Stimulated activated effector memory CD8-positive, alpha-beta T cell treated with anti-CD3 and anti-CD28 coated beads, Interleukin-12 subunit alpha, Interleukin-12 subunit beta, amount 100 ng/mL, for 72 hours (primary cell): ENCODE measurements at places on chromosomes 11 and 22.
A peak's percentile ranks its signal among the peaks of the same experiment; 100 is the strongest.

DNA sequence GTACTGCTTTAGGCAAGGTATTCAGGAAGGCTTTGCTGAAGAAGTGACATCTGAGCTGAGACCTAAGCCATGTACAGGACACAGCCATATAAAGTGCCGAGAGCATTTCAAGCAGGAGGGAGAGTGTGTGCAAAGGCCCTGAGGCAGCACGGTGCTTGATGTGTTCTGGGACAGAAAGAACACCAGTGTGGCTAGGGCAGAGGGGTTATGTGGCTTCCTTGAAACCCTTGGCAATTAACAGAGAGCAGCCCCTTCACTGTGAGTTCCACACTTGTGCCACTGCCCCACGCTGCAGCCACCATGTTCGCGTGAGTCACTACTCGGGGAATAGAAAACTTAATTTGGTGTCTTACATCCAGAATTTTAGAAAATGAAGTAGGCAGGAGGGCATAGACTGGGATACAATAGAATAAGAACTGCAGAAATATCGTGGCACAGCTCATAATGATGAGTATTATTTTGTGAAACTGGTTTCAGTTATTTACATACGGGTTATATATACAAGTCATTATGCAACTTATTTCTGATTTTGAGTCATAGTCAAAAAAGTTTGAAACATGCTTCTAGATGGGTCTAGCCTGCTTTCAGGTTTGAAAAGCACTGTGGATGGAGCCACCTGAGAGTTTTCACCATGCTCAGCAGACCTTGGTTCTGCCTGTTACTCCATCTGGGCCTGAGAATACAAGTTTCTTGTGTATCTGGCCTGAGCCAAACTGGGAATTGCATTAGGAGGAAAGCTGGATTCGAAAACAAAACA lies 11.8 kb downstream of the IL10RA start:
- DNase-seq = peak; percentile 83

GRCh38 chr11:64206457-64207255 lies at the start of gene FERMT3:
Gene FERMT3, plus strand, starts transcription at chr11:64206721. Its CDS starts 644 bp downstream, at chr11:64207365.
- peak; percentile 83 for DNase-seq

DNA sequence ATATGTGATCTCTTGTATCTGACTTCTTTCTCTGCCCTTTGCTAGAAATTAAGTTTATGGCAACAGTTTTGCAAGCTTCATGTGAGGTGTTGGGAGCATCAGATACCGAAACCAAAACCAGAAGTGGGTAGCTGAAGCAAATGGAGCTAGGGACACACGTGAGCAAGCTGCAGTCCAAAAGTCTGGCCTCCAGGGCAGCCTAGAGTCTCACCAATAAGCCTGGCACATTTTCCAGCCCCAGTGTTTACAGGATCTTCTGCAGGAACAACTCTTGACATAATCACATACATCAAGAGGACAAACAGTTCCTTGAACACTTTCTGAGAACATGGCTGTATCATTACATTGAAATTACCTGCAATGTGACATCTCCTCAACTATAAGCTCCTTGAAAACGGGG lies 114.1 kb downstream of the LARGE1 start:
- no peak for DNase-seq

DNA sequence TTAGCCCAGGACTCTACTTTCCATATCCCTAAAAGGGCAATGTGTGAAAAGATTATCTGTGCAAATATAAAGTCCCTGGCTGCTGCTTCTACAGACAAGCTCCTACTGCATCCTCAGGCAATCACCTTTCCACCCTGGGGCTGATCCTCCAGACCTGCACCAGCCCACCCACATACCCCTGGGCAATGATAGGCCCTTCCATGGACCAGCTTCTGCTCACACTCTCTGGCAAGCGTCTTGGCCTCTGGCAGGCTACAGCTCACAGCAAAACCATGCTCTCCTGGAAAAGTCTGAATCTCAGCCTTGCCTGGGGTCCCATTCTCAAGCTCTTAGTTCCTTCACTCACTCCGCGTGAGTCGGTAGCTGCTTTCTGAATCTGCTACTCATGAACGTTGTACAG lies 69.5 kb downstream of the IGLL5 start:
- no peak for DNase-seq

DNA sequence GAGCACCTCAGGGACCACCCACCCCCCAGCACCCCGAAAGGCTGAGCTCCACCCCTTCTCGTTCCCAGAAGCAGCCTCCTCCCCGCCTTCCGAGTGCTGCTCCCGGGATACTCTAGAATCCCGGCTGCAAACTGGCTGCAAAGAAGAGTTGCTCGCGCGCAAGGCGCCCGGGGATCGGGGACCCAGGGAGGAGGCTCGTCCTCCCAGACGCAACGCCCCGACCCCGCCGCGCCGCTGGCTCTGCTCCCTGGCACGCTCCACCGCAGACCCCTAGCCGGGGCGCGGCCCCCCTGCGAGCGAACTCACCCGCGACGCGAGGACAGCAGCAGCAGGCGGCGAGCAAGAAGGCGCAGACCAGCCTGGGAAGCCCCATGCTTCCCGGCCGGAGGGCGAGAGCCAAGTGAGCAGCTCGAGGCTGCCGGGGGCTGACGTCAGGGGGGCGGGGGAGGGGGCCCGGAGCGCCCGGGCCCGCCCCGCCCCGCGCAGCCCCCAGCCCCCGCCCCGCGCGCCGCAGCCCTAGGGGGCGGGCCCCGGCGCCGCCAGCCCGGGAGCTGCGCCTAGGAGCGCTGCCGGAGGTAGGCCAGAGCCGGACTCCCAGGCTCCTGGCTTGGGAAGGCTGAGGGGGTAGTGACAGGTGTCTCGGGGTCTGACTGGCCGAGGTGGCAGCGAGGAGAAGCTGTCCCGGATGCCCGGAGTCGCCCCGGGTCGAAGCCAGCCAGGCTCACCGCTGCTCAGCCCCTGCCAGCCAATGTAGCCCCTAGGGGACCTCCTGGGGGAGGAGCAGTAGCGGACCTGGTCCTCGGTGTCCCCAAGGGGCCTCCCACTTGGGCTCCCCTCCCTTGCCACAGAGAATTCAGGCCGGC lies at the start of gene MCAM:
TSS of gene MCAM (minus strand) at position 402 of the 863 bp plus-strand sequence. CDS start at position 373, 29 bp downstream.
- no peak for DNase-seq

GRCh38 chr11:6204706-6205105 lies 651 bp upstream of the C11orf42 start:
- no peak for DNase-seq

- no peak for DNase-seq
These were observed 75.4 kb downstream of the CCDC81 start for GRCh38 chr11:86449993-86450629.

GRCh38 chr22:17951315-17951714 lies 73.0 kb downstream of the MICAL3 start:
- no peak for DNase-seq

- no peak for DNase-seq
These were observed 69.8 kb downstream of the GRIK4 start for GRCh38 chr11:120581313-120581712.

DNA sequence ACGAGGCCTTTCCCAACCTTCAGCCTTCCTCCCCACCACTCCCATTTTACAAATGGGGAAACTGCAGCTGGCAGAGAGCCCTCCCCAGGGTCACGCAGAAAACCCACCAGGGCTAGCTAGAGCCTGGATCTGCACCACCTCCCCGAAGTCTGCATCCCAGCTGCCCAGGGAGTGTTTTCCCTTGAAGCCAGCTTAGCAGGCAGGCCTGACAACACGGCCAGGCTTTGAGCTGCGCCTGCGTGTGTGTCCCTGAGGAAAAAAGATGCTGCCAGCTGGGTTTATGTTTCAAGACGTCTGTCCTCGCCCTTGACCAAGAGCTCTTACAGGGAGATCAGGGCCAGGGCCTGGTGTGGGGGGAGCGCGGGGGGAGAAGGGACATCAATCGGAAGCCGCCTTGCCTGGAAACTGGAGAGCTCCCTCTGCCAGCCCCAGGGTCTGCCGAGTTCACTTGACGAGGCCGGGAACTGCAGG lies 20.3 kb downstream of the WNT11 start:
- DNase-seq = no peak

DNA sequence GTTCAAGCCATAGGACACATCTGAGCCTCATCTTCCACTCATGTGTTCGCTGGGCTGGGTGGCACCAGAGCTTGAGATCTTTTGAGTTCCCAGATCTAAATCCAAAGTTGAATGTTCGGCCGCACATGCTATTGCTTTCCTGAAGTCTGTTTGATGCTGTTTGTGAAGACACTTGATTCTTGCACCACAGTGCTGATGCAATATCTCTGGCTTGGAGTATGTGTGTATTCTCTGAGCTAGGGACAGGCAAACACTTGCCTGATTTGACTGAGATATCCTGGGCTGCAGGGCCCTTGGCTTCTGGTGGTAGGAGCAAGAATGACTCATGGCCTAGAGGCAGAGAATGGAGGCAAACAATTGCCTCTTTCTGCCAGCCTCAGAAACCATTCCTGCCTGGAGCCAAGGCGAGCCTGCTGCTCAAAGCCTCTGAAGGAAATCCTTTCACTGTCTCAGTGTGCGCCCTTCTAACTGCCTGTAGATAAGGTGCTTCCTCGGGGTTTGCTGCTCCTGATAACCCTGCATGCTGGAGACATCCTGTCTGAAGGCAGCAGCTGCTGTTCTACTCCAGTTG lies 73.0 kb downstream of the CYB5R2 start:
- DNase-seq = no peak

GRCh38 chr11:76935042-76935441 lies 74.3 kb downstream of the ACER3 start:
- no peak for DNase-seq

DNA sequence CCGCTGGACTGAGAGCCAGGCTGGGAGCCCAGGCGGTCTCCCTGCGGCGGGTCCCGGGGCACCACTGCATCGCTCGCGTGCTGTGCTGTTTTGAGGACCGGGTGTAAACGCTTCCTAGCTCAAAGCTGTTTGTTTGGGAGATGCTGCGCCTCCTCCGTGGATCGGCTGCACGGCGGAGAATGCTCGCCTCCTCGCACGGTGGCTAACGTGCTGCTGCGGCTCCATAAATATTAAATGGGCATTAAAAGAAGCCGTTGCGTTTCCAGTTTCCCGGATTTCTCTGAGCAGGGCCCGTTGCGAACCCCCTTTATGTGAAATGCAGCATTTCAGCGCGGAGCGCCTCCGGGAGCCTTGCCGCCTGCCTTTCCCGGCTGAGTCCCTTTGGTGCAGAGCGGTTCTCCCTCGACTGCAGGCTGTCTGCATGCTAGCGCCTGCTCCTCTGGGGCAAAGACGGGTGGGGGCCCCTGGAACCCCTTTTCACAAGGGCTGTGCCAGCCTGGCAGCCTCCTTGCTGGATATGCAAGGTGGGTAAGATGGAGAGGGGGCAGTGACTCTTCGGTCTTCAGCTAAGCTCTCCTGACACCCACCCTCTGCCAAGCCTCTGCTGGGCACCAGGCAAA lies 9.3 kb downstream of the MPPED1 start:
- no peak for DNase-seq

DNA sequence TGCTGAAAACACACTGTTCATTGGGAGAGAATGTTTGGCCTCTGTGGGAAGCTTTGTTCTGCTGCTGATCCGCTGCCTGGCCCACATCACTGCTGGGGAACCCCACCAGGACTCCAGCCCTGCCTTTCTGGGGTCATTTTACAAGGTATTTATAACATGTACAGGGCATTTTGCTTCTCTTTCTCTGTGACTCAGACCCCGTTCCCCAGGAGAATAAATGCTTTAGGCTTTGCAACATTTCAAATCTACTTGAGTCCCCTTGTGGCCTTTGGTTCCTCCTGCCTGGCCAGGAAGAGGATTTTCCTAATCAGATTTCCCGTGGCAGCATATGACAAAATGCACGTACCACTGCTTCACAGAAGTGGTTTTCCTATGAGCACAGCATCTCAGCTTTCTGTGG lies 43.0 kb downstream of the BTG4 start:
- DNase-seq = no peak

DNA sequence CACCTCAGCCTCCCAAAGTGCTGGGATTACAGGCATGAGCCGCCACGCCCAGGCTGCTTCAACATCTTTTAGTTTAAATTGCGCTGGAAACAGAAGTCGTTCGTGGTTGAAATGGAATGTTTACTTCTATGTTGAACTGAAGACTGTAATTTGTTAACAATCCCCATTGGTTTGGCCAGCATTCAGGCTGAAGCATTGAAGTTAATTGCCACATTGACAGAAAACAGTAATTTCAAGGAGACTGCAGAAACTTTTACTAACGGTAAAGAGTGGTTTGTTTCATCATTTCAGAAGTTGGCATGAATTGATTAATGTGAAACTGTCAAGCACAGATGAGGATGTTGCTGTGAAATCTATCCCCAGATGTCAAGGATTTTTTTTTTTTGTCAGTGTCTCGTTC lies 14.2 kb downstream of the AP5B1 start:
- DNase-seq = no peak

DNA sequence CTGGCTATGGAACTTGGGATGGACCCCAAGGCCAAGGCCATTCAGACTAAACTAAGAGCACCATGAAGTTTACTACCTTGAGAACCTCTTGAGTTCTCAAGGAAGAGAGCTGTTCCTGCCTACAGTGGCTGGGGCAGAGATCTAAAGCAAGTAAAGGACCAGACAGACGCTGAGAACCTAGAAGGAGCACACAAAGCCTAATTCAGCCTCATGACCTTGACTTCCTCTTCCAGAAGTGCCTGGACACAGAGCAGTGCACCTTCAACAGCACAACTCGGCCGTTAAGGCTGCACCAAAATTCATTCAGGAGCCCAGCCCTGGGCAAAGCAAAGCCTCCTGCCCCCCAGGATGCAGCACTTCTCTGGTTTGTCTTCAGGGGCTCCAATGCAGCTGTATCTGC lies 82.9 kb upstream of the AKIP1 start:
- no peak for DNase-seq

- DNase-seq = no peak
These were observed 3.2 kb upstream of the MRPL23 start for GRCh38 chr11:1943977-1944376.

GRCh38 chr22:18056161-18056666 lies 21.6 kb upstream of the PEX26 start:
- no peak for DNase-seq

DNA sequence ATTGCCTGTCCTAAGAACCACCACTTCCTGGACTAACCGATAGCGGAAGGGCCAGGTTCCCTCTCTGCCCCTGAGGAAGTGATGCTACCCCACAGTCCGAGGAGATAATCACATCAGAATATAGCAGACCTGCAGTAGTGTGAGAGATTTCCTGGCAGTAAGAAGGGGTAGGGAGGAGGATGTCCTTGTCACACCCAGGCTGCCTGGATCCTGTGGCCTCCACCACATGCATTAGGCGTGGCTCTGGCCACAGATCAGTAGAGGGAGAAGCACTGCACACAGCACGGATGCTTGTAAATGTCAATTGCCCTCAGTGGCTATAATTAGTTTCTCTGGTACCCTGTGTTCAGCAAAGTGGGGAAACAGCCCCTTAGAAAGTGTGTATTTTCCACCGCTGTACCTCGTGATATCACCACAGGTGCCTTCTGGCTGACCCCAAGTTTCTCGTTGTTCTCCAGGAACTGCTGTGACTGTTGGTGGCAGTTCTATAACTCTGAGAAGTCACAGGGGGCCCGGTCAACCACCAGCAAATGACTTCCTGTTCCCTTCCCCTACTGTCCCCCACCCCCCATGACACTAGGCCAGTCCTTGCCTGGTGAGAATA lies 61.8 kb downstream of the UBASH3B start:
- peak; percentile 70 for DNase-seq

GRCh38 chr22:47994601-47995263 lies 1232.3 kb downstream of the TBC1D22A start:
- DNase-seq = no peak

DNA sequence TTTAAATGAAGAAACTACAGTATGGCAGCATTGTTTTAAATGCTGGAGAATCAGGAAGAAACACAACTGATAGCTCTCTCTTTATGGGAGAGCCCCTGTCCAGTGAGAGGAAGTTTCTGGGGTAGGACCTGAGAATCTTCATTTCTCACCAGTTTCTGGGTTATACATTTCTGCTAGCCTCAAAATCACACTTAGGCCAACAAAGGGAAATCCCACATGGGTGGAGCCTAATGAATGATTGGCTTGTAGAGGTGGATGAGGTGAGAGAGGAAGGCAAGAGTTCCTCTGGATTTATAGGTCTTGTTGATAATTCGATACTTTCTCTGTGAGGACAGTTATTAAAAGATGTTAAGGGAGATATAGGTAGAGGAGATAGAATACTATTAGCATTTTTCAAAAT lies 1397.3 kb upstream of the TENM4 start:
- DNase-seq = no peak
